ENCODE measurements at places on chromosomes 16 and 17.

DNA sequence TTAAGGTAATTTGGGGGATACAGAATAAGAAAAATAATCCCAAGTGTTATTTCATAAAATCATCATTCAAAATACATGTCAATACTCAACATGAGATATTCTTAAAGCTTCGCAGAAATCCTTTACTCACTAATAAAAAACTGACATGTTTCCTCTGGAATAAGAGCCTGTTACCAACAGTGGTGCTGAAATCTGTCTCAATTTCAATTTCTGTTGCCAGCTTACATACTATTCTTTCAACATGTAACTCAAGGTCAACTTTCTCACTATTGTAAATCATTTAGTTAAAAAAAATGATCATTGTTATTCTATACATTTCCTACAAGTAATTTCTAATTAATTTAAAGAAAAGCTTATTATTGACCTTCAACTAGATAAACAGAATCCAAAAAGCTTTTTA lies 67.9 kb downstream of the CEP95 start:
- DNase-seq, result no peak

DNA sequence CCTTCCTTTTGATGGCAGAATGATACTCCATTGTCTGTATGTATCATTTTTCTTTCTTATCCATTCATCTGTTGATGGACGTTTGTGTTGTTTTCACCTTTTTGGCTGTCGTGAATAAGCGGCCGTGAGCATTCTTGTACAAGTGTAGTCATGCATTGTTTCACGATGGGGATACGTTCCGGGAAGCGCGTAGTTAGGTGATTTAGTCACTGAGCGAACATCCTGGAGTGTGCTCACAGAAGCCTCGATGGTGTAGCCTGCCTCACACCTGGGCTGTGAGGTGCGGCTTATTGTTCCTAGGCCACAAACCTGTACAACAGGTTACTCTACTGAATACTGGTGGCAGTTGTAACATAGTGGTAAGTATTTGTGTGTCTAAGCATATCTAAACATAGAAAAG lies 136.5 kb downstream of the CMIP start:
- DNase-seq, result no peak

DNA sequence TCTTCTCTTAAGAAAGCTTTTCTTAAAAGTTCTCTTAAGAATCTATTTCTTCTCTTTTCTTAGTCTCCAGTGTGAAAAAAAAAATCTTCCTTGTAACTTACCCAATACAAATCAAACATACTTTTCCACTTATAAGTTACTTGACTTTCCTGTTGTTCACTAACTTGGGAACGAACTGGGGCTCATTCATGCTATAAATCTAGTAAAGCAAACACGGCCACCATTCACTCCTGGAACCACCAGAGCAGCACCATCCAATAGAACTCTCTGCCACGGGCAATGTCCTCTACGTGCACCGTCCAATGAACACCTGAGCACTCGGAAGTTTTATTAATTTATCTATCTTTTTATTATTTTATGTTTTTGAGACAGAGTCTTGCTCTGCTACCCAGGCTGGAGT lies 20.8 kb downstream of the SRP68 start:
- DNase-seq, result no peak

DNA sequence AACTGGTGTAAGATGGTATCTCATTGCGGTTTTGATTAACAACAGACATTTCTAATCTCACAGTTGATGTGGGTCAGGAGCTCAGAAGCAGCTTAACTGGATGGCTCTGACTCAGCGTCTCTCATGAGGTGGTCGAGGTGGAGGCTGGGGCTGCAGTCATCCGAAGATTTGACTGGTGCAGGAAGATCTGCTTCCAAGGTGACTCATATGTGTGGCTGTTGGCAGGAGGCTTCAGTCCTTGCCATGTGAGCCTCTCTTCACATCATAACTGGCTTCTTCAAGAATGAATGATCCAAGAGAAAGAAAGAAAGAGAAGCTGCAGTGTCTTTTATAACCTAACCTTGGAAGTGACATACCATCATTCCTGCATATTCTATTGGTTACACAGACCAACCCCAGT lies 376.1 kb downstream of the SEC14L1 start:
- DNase-seq, result no peak

DNA sequence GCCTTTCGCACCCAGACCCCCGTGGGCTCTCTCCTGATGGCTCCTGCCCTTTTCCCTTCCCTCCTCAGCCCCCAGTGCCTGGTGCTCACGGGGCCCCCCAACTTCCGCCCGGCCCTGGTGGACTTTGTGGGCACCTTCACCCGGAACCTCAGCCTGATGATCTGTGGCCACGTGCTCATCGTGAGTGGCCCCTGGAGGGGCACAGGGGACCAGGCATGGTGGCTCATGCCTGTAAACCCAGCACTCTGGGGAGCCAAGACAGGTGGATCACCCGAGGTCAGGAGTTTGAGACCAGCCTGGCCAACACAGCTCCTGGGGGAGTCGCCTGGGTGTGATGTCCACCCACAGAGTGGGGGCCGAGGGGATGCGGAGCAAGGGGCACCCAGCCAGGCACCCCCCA lies 21.3 kb downstream of the SLC12A3 start:
- DNase-seq, result no peak

DNA sequence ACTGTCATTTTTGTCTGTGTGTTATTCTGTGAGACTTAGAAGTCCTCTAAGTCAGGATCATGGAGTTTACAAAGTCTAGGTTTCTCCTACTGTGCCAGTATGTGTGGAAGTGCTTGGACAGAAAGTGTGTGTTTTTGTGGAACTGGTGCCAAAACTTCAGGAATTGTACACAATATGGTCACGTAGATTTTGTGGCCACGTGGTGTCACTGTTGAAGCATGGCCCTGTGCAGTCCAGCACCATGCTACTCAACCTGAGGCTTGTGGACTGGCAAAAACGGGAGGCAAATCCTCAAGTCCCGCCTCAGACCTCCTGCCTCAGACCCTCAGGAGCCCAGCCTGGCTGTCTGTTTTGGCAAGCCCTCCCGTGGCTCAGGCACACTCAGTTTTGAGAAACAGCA lies 16.7 kb upstream of the ALKBH5 start:
- no peak for DNase-seq

GRCh38 chr17:53765129-53765528 lies 57.6 kb upstream of the KIF2B start:
- no peak for DNase-seq

- peak; percentile 77 for DNase-seq
Observed at GRCh38 chr16:82229800-82230619, 60.0 kb upstream of the MPHOSPH6 start.

- DNase-seq, result no peak
Observed at GRCh38 chr16:81933361-81933760, 77.9 kb downstream of the SDR42E1 start.

DNA sequence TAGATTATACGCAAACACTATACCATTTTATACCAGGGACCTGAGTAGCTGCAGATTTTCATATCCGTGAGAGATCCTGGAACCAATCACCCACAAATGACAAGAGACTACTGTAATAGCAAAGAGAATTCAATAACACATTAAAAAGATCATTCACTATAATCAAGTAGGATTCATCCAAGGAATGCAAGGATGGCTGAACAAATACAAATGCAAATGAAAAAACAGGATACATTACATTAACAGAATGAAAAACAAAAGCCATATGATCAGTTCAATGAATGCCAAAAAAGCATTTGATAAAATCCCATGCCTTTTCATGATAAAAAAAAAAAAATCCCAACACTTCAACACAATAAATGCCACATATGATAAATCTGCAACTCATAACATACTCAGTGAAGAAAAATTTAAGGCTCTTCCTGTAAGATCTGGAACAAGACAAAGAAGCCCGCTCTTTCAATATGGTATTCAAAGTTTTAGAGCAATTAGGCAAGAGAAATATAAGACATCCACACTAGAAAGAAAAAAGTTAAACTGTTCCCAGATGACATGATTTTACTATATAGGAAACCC lies 29.0 kb downstream of the N4BP1 start:
- no peak for DNase-seq

DNA sequence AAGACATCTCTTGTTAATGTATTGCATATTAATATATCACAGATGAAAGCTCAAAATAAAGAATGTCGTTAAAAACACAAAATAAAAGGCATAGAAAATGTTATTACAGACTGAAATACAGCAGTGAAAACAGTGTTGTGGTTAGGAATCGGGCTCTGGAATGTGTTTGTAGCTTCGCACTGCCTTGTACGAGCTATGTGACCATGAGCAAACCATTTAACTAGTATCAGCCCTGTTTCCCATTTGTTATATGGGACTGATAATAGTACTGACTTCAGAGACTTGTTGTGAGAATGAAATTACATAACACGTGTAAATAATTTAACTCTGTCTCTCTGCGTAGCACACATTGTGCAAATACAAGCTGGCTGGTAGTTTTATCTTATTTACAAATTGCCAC lies 648 bp upstream of the RBFOX1 start:
- DNase-seq, result no peak

GRCh38 chr17:77419095-77419494 lies 278.3 kb downstream of the SEC14L1 start:
- DNase-seq, result no peak

DNA sequence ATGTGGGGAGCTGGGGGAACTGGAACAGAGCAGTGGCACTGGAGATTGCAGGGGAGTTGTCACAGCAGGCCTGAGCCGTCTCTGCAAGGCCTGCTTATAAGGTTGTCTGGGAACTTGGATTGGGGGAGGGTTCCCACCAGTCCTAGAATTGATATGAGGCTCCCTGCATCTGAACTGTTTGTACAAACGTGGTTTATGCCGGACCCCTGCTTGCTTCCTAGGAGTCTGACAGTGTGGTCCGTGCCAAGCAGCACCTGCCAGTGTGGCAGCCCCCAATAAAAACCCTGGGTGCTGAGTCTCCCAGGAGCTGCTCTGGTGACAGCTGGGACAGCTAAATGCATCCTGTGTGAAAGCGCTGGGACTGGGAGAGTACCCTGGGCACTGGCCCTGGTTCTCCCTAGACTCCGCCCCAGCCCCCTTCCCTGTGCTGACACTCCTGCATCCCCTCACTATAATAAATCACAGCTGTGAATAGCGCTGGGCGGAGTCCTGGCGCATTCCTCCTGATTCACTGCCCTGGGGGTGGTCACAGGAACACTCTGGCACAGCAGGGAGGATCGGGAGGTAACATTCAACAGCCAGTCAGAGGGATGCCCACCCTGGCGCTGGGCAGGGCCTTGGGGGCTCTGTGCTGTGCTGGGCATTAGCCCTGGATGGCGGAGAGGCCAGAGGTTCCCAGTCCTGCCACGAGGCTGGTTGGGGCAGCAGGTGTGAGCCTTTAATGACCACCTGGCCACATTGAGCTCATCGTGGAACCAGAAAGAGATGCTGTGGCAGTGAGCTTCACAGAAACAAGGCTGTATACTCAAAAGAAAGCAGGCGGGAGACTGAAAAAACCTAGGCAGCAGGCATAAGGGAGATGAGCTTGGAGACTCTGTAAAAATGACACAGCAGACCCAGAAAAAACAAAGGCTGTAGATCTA lies 45.6 kb downstream of the RMI2 start:
- no peak for DNase-seq

GRCh38 chr16:10322723-10323527 lies 62.9 kb upstream of the ATF7IP2 start:
- DNase-seq, result no peak

- no peak for DNase-seq
Observed at GRCh38 chr17:2338315-2338657, 985 bp downstream of the SGSM2 start.

GRCh38 chr16:77660311-77660710 lies 62.0 kb upstream of the NUDT7 start:
- no peak for DNase-seq

DNA sequence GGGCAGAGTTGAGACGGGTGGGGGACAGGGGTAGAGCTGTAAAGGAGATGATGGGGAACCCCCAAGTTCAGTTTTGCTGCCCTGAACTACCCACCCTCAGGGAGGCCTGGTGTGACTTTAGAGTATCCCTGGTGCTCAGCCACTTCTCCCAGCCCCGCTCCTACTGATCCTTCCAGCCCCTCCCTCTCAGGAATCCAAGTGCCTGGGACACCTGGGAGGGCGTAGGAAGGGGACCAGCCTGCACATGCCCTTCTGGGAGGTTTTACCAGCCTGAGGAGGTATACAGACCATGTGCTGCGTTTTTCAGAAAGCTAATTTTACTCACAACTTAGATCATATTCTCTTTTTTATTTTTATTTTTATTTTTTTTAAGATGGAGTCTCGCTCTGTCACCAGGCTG lies 4.1 kb downstream of the ST6GALNAC2 start:
- no peak for DNase-seq

GRCh38 chr16:29712809-29713208 lies 33.0 kb downstream of the C16orf54 start:
- DNase-seq, result no peak

GRCh38 chr17:68969101-68969500 lies 13.9 kb upstream of the ABCA8 start:
- no peak for DNase-seq

GRCh38 chr17:55988861-55989260 lies 164.4 kb upstream of the ANKFN1 start:
- DNase-seq, result no peak

DNA sequence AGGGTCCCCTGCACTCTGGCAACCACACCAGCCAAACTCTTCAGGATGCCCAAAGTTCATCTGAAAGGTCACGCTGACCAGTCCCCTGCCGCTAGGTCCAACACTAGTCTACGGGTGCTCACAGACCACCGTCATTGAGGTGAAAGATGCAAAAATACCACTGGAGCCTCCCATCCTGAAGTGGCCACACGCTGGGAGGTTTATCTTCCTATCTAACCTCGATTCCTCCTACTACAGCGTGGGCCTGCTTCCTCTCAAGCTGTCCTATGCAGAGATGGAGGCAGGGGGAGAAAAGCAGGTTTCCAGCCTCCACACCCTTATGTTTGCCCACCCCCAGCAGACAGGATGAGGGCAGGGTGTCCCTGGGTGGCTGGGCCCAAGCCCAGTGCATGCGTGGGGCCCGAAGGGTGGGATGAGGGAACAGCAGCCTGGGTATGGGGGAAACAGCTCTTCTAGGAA lies 6.3 kb downstream of the SRCIN1 start:
- no peak for DNase-seq

GRCh38 chr17:57486882-57487301 lies 230.6 kb downstream of the MSI2 start:
- no peak for DNase-seq

- no peak for DNase-seq
Observed at GRCh38 chr17:60905709-60906108, 228.1 kb downstream of the BCAS3 start.

DNA sequence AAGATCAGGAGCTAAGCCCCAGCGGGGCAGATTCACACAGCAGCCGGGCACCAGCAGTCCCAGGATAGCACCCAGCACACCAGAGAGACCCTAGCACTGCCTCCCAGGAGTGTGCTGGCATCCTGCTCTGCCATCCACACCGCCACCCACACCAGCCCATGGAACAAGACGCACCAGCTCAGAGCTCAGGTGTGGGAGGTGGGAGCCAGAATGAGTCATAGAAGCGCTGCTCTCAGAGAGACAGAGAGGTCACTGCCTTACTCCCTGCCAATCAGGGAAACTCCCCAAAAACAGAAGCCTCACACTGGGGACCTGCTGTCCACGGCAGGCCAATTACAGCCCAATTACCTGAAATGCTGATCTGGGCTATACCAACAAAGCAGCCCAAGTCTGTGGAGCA lies 64.9 kb downstream of the CDYL2 start:
- peak; percentile 34 for DNase-seq

- DNase-seq, result no peak
Observed at GRCh38 chr16:62926121-62926801, 890.0 kb upstream of the CDH8 start.
